ENCODE measurements at places on chromosomes 11 and 22. TPM values are rescaled to one million over a fixed set of nuclear protein-coding genes. Genes with fewer than 3 reads are reported as not detected.
A peak's percentile ranks its signal among the peaks of the same experiment; 100 is the strongest.

GRCh38 chr11:371051-371450, 1.8 kb downstream of the B4GALNT4 start:
- peaks cover 24% of the 10 kb centered on the region for H3K27me3 ChIP-seq
- peaks cover 11% of the 10 kb centered on the region for H3K4me1 ChIP-seq
- H3K4me3 ChIP-seq, result no peak overlapping the region
- no peaks in the 10 kb centered on the region for H3K36me3 ChIP-seq

DNA sequence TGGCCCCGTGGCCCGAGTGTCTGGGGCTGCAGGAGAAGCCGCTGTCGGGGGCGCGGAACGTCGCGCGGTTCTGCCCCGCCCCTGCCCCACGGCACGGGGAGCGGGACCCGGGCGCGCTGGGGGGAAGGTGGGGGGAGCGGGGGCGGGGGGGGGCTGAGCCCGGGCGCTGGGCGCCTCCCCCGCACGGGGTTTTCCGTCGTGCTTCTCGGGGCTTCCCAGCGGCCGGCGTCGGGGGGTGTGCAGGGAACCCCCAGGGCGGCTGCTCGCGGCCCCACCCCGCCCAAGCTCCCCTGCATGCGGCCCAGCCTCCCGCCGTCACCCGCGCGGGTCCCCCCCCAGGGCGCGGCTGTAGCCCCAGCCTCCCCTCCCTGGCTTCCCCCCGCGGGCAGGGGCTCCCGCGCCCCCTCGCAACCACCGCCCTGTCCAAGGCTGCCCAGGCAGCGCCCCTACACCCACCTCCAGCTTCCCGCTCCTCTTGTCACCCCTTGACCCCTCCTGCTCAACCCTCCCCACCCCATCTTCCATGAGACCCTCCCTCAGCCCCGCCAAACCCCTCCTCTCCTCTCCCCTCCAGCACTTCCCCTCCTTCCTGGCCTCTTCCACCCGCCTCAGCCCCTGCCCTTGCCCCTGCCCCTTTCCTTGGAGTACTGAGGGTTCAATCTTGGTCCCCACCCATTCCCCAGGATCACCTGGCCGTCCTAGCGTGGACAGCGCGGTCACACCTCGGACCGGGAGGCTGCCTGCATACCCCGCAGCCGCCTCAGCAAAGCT, 1.7 kb downstream of the IL17REL start:
- H3K4me3 ChIP-seq, result peak overlapping the region; percentile 50
- DNase-seq, result no peak
- peaks cover 19% of the 10 kb centered on the region for H3K4me1 ChIP-seq
- H3K27ac ChIP-seq, result no peak overlapping the region

- no peak overlapping the region for H3K27ac ChIP-seq
- no peaks in the 10 kb centered on the region for H3K4me1 ChIP-seq
- H3K27me3 ChIP-seq, result no peaks in the 10 kb centered on the region
- no peaks in the 10 kb centered on the region for H3K36me3 ChIP-seq
- no peak for DNase-seq
These were observed 509.0 kb downstream of the DLG2 start for GRCh38 chr11:85118151-85118550.

DNA sequence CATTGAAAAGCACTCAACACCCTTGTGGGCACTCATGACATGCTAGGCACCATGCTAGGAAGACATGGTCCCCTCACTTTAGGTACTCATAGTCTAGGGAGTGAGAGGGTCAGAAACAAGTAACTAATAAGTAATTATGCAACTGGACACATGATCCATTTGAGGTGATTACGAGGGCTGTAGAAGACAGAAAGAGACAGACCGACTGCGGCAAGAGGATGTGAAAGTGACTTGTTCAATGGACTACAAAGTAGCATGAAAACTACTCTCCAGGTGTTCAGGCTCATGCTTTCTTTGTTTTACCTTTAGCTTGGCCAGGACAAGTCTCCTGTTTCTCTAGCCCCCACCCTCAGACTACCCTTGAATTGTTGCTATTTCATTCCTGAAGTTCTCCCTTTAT, 310.8 kb upstream of the SORL1-AS1 start:
- H3K27ac ChIP-seq, result no peak overlapping the region
- H3K27me3 ChIP-seq, result no peaks in the 10 kb centered on the region
- no peak for DNase-seq

GRCh38 chr11:9887472-9887871, 223.6 kb downstream of the SWAP70 start:
- no peak overlapping the region for H3K4me3 ChIP-seq
- DNase-seq, result no peak
- peaks cover 5% of the 10 kb centered on the region for H3K36me3 ChIP-seq
- H3K27ac ChIP-seq, result no peak overlapping the region
- no peaks in the 10 kb centered on the region for H3K27me3 ChIP-seq

- H3K4me3 ChIP-seq, result no peak overlapping the region
- no peak for DNase-seq
- H3K36me3 ChIP-seq, result no peaks in the 10 kb centered on the region
- H3K27me3 ChIP-seq, result no peaks in the 10 kb centered on the region
- no peak overlapping the region for H3K27ac ChIP-seq
These were observed 224.1 kb downstream of the CADM1 start for GRCh38 chr11:115279813-115280761.

- H3K27me3 ChIP-seq, result no peaks in the 10 kb centered on the region
- peak overlapping the region; percentile 72 for H3K27ac ChIP-seq
- DNase-seq, result peak; percentile 51
- H3K4me3 ChIP-seq, result no peak overlapping the region
These were observed 717 bp downstream of the OSM start for GRCh38 chr22:30265823-30266444.

DNA sequence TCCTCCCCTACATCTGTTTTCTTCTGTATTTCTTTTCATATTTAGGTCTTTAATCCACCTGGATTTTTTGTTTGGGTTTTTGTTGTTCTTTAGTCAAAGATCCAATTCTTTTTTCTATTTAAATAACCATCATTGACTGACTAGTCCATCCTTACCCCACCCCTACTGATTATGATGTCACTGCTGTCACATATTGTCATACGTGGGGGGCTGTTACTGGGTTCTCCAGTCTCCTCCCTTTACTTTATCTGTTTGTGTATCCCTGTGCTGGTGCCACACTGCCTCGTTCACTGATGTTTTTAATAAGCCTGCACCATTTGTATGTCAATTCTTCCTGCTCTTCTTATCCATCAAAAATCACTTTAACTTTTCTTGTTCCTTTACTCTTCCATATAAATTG, 6.9 kb upstream of the DCPS start:
- H3K4me1 ChIP-seq, result no peaks in the 10 kb centered on the region
- peaks cover 8% of the 10 kb centered on the region for H3K36me3 ChIP-seq
- no peak overlapping the region for H3K27ac ChIP-seq
- H3K4me3 ChIP-seq, result no peak overlapping the region
- no peak for DNase-seq

GRCh38 chr22:45891471-45891995, 85.4 kb downstream of the WNT7B start:
- no peak overlapping the region for H3K4me3 ChIP-seq
- no peak overlapping the region for H3K27ac ChIP-seq
- no peaks in the 10 kb centered on the region for H3K36me3 ChIP-seq
- peaks cover 24% of the 10 kb centered on the region for H3K4me1 ChIP-seq
- no peak for DNase-seq
- no peaks in the 10 kb centered on the region for H3K27me3 ChIP-seq

DNA sequence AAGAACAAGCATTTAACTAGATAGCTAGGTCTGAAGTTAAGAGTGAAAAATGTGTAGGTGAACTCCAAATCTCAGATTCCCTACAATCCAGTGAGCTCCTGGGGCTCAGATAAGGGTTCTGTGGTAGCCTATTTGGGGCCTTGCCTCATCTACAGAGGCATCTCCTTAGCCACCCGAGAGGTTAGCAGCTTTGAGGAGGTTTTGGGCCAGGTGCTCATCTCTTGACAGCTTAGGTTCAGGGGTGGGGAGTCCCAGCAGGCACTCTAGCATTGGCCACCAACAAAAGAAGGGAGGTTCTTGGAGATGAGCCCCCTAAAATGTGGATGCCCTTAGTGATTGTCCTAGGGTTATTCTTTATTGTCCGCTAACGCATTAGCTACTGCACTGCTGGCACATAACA, 184.4 kb upstream of the B3GAT1 start:
- no peaks in the 10 kb centered on the region for H3K27me3 ChIP-seq
- no peaks in the 10 kb centered on the region for H3K4me1 ChIP-seq
- DNase-seq, result no peak
- H3K27ac ChIP-seq, result no peak overlapping the region
- no peak overlapping the region for H3K4me3 ChIP-seq

DNA sequence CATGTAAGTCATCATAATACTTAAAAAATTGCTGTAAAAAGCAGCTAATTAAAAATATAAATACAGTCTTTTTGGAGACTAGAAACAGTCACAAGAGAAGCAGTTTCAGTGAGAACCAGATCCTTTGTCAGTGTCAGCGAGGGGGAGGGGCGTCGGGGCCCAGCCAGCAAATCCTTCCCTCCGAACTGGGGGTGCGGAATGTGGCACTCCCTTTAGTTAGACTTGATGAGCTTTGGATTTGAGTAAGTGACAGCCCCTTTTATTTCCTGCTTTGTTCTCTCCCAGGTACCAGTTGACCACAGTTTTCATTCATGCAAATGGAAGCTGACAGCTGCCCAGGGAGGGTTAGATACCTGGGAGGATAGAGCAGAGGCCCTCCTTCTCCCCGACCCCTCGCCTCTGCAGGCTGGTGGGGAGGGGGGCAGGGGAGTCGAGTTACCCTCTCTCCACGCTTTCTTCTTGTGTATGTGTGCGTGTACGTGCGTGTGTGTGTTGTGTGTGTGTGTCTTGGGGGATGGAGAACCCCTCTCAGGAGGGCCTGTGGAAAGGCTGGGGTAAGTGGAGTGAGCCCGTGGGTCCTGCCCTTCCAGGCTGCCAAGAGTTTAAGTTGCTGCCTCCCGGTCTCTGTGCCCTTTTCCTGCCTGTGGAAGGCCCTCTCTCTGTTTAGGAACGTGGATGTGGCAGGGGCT, 38.3 kb downstream of the PTPRJ start:
- H3K27me3 ChIP-seq, result no peaks in the 10 kb centered on the region
- no peak overlapping the region for H3K4me3 ChIP-seq
- no peak for DNase-seq

GRCh38 chr11:110410651-110411050, 19.1 kb upstream of the FDX1 start:
- H3K36me3 ChIP-seq, result no peaks in the 10 kb centered on the region
- H3K4me3 ChIP-seq, result no peak overlapping the region
- DNase-seq, result no peak
- H3K4me1 ChIP-seq, result no peaks in the 10 kb centered on the region
- H3K27ac ChIP-seq, result no peak overlapping the region

DNA sequence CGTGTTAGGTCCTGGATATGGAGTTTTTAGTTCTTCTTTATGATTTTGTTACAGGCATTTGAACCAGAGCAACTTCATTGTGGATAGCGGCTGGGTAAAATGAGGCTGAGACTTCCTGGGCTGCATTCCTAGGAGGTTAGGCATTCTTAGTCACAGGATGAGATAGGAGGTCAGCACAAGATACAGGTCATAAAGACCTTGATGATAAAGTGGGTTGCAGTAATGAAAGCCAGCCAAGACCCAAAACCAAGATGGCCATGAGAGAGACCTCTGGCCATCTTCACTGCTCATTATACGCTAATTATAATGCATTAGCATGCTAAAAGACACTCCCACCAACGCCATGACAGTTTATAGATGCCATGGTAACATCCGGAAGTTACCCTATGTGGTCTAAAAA, 23.4 kb upstream of the CLMP start:
- peak overlapping the region; percentile 7 for H3K27ac ChIP-seq
- DNase-seq, result no peak
- H3K4me3 ChIP-seq, result no peak overlapping the region
- H3K4me1 ChIP-seq, result no peaks in the 10 kb centered on the region

DNA sequence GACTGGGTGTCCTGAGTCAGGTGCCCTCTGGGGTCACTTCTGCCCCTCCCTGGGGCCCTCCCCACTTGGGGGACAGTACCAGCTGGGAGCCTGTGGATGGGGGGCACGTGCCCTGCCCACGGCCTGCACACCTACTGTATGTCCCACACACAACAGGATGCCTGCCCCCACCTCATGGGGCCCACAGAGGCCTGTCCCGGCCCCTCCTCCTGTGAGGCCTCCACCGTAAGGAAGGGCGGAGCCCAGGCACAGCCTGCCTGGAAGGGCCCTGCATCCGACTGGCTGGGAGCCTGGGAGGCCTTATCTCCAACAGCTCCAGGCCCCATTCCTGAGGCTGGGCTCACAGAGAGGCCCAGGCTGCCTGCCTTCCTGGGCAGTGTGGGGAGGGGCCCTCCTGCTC, 47.8 kb downstream of the BRSK2 start:
- no peaks in the 10 kb centered on the region for H3K4me1 ChIP-seq
- DNase-seq, result no peak
- H3K36me3 ChIP-seq, result no peaks in the 10 kb centered on the region
- no peaks in the 10 kb centered on the region for H3K27me3 ChIP-seq

DNA sequence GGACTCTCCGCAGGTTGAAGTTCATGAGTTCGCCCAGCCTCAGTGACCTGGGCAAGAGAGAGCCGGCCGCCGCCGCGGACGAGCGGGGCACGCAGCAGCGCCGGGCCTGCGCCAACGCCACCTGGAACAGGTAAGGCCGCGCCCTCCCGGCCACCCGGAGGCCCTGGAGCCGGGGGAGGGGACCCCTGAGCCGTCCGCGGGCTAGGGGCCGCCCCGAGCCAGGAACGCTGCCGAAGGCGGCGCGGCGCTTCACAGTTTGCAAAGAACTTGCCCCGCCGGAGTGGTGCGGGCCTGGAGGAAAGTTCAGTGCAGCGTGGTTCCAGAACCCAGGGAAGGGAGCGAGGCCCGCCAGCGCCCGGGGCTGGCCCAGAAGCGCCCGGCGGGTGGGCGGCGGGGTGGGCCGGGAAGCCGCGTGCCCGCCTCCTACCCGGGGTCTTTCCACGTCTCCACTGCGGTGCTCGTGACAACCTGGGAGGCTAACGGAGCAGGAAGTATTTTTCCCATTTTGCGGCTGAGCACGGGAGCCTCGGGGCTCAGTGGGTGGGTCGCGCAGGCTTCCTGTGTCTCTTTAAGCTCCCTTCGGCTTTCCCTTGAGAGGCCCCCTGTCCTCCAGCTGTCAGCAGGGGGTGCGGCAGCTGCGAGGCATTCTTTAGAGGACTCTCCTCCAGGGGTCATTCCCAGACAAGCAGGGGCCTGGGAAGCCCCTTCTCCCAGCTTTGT, 635 bp downstream of the PRR5 start:
- peak overlapping the region; percentile 82 for H3K4me3 ChIP-seq
- peaks cover 8% of the 10 kb centered on the region for H3K36me3 ChIP-seq
- peaks cover 31% of the 10 kb centered on the region for H3K27me3 ChIP-seq

GRCh38 chr11:134598368-134598767, 186.3 kb upstream of the B3GAT1 start:
- no peak overlapping the region for H3K4me3 ChIP-seq
- no peaks in the 10 kb centered on the region for H3K4me1 ChIP-seq
- H3K36me3 ChIP-seq, result no peaks in the 10 kb centered on the region
- H3K27me3 ChIP-seq, result no peaks in the 10 kb centered on the region
- H3K27ac ChIP-seq, result no peak overlapping the region
- no peak for DNase-seq

The ANKRD49 gene
- total RNA-seq, result 11.8 TPM

The ISX gene
- total RNA-seq, result not detected

The NFAM1 gene
- 0.26 TPM for total RNA-seq

The SLC22A9 gene
- not detected for total RNA-seq

The PHOX2A gene
- not detected for total RNA-seq

The LRRC75B gene
- total RNA-seq, result 4.0 TPM

The GNG3 gene
- not detected for total RNA-seq

The SCN3B gene
- not detected for total RNA-seq

The PGA4 gene
- total RNA-seq, result not detected

The NEU3 gene
- 5.2 TPM for total RNA-seq

The ST13 gene
- 66.4 TPM for total RNA-seq

The VSIG2 gene
- 5.1 TPM for total RNA-seq

All from esophagus squamous epithelium (tissue), 5 donors.